ENCODE measurements at places on chromosomes 12 and 14.

GRCh38 chr14:64726585-64726890 lies 22.3 kb downstream of the PLEKHG3 start:
- DNase-seq = peak; percentile 66

DNA sequence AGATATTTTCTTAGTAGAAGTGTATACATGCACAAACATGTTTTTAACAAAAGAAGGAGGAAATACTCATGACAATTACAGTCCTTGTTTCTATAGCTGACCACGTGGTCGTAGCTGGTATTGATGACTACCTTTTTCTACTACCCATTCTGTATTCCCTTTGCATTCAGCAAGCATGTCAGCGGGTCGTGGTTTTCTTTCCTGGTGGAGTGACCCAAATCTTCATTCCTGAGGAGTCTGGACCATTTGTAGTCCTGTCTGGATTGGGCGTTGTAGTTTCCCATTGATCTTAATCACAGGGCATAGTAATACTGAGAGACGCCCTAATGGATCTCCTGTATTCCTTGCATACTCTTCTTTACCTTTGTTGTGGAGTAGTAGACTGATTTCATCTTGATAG lies 472.1 kb upstream of the RGS6 start:
- DNase-seq = no peak

DNA sequence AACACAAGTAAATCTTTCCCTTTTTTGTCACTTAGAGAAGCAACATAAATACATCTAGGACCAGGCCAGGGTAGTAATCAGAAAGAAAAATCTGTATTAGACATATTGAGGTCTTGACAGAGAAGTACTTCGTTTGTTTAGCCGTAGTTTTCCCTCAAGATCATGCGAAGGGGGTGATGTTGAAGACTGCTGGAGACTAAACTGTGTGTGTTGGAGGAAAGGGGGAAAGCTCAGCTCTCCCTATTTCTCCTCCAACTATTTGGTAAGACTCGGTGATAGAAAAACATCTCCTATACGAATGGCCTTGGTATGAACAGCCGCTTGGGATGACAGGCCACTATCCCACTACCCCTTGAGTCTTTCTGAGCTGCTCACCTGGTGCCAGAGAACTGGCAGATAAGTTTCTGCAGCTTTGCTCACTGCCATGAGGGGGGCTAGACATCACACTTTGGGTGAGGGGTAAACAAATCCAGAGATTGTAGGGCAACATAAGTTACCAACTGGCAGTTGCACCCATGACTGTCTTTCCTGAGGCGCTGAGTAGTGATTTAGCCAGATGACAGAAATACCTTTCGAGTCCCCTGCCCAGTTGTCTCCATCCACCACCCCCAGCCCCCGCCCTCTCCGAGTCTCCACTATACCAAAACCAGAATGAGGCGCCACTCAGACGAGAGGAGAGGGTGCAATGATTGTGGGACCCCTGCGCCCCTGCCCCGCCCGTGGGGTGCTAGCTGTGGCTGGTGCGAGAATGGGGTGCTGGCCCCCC lies 685 bp downstream of the VAMP1 start:
- DNase-seq = no peak

- DNase-seq = no peak
These were observed 62.4 kb downstream of the ANO2 start for GRCh38 chr12:5882511-5883190.

DNA sequence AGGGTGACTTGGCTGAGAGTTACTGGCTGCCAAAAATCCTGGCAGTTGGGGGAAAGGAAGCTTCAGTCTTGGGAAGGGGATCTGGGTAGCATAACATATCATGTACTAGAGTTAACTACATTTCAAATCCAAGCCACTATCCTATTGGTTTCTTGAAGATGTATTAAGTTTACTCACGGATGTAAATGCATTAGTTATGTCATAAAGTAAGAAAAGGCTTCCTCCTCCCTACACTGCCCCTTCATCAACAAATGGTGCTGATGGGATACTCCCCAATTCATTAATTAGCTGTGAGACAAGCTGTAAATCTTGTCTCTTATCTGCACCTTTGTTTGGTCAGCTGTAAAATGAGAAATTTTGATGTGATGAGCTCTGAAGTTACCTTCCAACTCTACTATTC lies 150.1 kb upstream of the SOX5 start:
- no peak for DNase-seq

- peak; percentile 60 for DNase-seq
These were observed 12.9 kb downstream of the SPRYD3 start for GRCh38 chr12:53065975-53066931.

DNA sequence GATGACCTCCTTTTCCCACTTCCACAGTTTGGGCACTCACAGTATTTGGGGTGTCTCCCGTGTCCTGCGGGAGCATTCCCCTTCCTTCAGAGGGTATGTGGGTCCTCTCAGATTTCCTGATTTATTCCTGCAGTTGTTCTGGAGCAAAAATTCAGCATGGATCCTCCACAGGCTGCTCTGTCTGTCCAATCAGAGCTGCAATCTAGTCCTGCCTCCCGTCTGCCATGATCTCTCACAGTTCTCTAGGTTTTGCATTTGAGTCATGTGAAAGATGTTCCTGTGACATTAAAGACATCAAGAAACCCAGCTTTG lies 435.9 kb downstream of the TMTC2 start:
- DNase-seq = no peak

DNA sequence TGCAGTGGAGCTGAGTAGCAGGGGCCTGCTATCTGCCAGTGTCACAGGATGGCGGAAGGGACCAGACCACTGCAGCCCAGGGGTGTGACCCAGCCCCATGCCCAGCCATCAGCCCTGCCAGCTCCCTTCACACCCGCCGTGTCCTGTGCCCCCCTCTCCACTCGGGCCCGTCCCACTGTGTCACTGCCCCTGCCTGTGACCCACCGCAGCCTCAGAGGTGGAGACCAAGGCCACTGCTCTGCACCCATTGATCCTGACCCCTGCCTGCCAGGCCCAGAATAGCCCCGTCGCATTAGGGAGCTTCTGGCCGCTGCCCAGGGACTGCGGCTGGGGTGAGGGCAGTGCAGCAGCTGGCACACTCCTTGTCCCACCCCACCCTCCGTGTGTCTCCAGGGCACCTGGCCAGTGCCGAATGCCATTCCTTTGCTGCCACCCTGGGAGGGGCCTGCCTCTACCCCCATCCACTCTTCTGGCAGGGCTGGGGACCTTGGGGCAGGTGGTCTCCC lies 2.1 kb upstream of the CRIP2 start:
- DNase-seq = no peak

DNA sequence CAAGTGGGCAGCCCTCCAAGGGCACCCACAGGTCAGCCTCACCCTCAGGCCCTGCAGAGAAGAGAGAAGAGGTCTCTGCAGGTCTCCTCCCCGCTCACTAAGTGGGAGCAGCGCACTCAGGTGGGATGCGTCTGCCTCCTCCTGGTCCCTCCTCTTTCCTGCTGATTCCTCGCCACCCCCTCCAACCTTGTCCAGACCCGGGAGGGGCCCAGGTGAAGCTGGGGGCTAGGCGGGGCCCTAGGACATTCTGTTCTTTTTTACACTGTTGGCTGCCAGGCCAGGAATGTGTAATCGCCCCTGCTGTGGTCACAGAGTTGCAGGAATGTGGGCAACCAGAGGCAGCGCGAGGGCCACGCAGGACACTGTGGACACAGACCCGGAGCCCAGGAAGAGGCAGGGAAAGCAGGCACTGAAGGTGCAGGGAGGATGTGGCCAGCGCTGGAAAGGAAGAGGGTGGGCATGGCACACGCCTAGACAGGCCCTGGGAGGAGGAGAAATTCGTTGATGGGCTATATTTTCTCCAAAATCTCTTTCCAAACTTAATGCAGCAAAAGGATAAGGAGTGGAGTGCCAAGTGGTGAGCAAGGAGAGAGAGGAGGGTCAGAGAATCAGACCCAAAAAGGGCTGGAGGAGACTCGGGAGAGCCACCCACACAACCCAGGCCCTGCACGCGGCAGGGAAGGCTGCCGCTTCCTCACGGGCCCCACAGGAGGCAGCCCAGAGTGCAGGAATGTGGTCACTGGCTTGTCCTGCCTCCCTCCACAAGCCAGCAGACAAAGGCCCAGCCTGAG lies 911 bp upstream of the SCNN1A start:
- DNase-seq = no peak

- peak; percentile 76 for DNase-seq
These were observed 5.8 kb upstream of the TBPL2 start for GRCh38 chr14:55446127-55446736.

DNA sequence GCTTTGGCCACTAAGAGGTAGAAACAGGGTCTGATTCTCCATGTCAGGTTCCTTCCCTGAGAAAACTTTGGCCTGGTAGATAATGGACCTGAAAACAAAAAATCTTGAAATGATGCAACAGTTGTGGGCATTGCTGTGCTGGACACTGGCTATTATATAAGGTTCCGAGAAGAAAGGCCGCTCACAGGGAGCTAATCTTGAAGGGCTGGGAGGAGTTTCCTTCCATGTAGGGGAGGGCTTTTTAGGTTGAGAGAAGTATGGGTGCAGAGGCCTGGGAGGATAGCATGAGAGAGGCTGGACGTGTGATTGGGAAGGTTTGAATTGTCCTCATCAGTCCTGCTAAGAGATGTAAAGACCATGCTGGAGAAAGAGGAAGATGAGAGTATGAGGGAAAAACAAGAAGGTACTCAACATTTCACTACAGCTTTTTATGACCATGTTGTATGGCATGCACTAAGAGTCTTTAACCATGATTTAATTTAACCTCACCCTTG lies 11.6 kb downstream of the LRRK2 start:
- DNase-seq = no peak

DNA sequence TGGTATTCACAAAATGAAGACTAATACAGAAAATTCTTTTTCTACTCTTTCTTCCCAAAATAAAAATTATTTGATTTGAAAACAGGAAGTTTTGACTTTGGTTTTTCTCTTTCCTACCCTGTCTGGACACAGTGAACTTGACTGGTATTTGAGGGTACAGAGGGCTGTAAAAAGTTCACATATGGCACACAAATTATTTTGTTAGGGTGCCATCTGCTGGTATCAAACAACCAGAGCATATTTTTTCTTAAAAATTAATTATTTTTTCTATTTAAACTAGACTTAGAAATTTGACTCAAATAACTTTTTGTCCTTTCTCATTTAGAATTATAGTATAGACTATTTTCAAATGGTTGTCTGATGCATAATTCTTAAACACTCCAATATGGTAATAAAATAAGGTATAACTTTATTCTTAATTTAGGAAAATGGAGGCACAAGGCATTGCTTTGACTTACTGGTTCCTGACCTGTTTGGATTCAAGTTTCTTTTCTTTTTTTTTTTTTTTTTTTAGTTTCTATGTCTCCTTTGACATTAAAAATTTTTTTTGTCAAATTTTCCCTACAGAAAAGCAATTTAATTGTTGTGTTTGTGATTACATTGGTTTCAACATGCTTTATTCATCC lies 390.6 kb downstream of the PRKD1 start:
- no peak for DNase-seq

GRCh38 chr12:113601656-113602263 lies 130.1 kb upstream of the LHX5 start:
- no peak for DNase-seq

GRCh38 chr12:109449845-109450532 lies 27.1 kb downstream of the KCTD10 start:
- DNase-seq = no peak

GRCh38 chr14:59026081-59026480 lies 162.4 kb upstream of the DAAM1 start:
- no peak for DNase-seq

- no peak for DNase-seq
These were observed 20.6 kb upstream of the MYL2 start for GRCh38 chr12:110940933-110941332.

GRCh38 chr12:54036620-54037359 lies 3.9 kb downstream of the HOXC5 start:
- DNase-seq = no peak

DNA sequence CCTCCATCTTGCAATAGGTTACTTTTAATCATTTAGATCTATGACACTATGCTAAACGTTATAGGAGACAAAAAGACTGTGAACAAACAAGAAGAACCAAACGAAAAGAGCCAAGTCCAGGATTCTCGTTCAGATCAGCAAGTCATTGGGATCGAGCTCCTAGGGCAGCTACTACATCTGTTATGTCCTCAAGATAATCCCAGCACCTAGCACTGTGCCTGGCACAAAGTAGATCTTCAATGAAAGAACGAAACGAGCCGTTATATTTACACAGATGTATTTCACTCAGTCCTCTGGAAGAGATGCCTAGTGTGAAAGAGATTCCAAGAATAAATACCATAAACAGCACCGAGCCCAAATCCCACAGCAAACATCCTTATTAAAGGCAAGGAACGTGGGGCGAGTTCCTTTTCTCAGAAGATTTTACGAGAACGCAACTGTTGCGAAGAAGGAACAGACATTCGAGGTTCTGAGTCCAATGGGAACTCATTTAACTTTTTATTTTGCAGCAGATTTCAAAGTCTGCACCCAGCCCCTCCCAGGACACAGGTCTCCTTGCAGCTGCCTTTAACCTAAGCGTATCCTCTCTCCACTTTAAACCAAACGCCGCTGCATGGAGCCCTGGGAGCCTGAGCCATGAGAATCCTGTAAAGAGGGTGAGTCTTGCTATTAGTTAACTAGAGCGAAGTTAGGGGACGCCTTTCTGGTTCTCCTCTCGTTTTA lies 544 bp upstream of the TDP1 start:
- DNase-seq = peak; percentile 1

DNA sequence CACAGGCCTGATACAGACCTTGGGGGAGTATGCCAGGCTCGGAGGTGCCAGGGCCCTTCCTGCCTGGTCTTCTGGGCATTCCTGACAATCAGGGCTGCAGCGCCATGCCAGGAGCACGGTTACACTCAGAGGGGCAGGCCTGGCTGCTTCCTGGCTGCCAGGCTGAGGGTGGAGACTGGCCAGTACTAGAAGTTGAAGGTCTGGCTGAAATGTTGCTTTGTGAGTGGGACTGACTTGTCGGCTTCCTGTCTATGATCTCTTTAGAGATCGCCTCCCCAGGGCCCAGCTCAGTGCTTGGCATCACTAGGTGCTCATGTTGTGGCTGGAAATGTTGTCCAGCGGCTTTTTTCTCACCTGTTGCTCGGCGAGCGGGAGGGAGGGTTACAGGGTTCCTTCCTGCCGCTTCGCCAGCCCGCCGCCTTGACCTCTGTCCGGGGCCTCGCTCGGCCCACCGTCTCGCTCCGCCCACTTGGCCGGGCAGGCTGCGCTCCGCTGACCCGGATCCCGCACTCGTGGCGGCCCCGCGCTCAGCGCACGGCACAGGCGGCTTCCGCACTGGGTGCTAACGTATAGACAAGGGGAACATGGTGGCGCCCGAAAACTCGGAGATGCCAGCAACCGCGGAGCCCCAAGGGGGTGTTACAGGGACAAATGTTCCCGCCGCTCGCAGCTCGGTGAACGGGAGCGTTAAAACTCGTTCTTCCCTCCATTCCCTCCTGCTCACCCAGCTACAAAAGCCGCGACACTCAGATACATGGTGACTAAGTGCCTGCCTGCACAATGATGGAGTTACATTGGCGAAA lies 32.6 kb downstream of the PAPLN start:
- DNase-seq = no peak
